Activated T-cell treated with anti-CD3 and anti-CD28 coated beads, Interleukin-2, amount 50 U/mL, for 1 hour (primary cell): ENCODE measurements at places on chromosomes 1 and 21.

DNA sequence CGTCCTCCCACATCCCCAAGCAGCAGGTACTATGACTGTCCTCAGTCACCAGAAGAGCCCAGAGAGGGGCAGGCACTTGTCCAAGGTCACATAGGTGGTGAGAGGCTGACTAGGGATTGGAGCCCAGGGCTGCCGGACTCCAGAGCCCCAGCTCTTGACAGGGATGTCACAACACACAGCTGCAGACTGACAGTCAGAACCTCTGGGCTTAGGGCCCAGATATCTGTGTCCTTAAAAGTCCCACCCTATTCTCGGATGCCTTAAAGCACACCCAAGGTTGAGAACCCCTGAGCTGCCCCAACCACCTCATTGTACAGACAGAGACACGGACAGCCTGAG lies 622.9 kb downstream of the MATN1 start:
- DNase-seq: no peak

GRCh38 chr21:33872881-33873515 lies 42.6 kb downstream of the ATP5PO start:
- no peak for DNase-seq

GRCh38 chr1:3504151-3504821 lies 49.8 kb downstream of the ARHGEF16 start:
- no peak for DNase-seq

GRCh38 chr21:33800753-33801423 lies 114.7 kb downstream of the ATP5PO start:
- no peak for DNase-seq

- DNase-seq: no peak
Observed at GRCh38 chr21:46297338-46298271, 11.5 kb downstream of the YBEY start.
